Activated CD8-positive, alpha-beta memory T cell treated with anti-CD3 and anti-CD28 coated beads for 4 hours (primary cell): ENCODE measurements at places on chromosomes 6 and 20.

DNA sequence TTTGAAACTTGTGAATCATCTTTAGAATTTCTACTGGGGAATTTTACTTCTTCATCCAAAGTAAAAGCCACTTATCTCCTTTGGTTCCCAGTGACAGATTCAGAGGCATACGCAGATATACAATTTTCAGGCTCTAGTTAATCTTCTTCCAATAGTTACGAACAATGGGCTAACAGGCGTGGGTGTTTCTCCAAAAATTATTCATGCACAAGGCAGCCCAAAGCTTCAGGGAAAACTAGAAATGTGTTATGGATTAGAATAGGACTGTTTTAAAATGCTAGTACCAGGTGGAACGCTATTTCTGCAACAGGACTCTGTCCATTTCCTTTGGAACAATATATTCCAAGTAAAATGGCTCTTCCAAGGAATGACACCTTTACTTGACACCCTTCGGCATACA, 102.2 kb downstream of the ZNF217 start:
- no peak for DNase-seq

GRCh38 chr6:165732696-165733488, 69.9 kb upstream of the PDE10A start:
- DNase-seq, result no peak

DNA sequence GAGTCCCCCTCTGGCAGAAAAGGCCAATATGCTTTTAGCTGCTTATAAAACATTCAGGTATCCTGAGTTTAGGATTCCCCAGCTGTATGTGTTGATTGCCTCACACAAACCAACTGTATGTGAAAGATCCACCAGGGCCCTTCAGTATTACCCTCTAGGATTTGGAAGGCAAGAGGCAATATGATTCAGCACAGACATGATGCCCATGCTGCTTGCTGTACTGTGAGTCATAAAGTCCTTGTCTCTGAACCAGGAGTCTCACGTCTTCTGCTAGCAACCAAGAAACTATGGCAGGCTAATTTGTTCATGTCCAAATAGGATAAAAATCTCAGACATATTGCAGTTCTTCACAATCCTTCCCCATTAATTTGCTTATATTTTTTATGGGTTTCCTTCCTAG, 789.2 kb upstream of the SLC35B3 start:
- DNase-seq, result no peak

- no peak for DNase-seq
These were observed 23.5 kb downstream of the TM9SF4 start for GRCh38 chr20:32132911-32133549.

DNA sequence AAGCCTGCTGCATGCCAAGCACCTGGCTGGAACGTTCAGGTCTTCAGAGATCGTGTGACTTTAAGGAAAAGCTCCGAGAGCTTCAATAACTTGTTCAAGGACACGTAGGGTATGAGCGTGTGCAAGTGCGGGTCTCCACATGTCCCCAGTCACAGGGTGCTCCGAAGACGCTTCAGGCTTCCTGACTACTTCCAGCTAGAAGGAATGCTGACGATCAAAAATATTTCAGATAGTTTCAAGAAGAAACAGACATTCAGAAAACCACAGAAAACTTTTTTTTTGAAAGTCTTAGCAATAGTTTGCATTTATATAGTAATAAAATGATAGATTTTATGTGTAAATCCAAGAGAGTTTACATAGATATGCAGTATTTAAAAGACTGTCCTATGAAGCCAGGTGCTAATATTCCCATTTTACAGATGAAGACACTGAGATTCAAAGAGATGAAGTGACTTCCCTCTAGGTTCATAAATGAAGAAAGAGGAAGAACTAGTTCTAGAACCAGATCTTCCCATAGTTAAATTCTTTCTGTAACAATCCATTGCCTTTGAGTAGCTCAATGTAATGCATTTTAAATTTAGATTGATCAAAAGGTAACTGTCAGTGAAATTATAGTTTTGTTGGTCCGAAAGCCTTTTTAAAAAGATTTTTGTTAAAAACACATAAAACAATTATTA, 247.6 kb downstream of the MYLK4 start:
- no peak for DNase-seq

DNA sequence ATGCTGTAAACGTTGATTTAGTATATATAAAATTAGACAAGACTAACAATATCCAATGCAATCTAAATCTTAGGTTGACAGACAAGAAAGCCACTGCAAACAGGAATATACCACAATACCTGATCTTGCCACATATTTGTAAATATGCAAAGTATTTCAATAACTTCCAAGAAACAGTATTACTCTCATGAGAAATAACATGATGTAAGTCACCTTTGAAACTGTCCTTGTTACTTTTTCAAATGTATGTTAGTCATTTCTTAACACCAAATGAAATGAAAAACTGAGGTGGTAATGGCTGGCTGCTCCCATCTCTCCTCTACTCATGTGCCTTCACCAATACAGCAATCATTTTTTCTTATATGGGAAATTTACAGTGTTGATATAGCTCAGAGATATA, 118.7 kb downstream of the ATG5 start:
- no peak for DNase-seq

GRCh38 chr20:3141757-3142156, 17.9 kb downstream of the FASTKD5 start:
- no peak for DNase-seq

DNA sequence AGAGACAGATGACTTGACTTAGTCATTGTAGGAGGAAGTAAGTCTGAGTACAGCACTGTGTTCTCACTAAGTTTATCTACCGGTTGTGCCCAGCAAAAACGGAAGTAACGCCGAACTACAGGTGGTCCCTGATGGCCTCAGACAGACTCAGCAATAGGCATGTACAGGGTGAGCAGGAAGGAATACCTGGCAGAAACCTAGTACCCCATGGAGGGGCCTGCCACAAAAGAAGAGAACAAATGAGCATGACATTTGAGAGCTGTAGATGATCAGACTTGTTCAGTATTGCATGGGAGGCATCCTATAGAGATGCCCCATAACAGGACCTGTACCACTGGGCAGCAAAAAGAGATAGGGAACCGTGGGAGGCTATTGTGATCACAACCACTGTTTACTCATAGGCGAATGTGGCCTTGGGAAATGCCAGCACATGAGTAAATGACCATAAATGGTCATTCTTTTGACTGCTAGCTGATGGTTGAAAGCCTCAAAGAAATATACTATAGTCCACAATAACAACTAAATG, 106.4 kb upstream of the TAB2 start:
- no peak for DNase-seq
